Left cardiac atrium (tissue), 4 donors: ENCODE measurements at places on chromosomes 4 and X.

DNA sequence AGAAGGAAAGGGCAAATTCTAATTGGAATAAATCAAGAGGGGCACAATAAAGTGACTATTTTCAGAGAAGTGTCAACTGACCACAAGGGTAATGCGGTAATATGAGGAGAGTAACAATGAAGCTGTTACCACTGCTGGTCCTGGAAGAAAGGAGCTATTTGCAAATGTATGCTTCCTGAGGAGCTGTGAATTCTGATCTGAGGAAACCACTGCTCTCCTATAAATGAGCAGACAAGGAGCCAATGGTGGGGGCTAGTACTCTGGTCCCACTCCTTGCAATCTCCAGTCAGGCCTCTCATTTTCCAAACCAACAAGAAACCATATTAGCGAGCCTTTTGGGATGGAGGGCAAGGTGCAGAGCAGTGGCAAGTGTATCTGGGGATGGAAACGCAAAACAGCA is 770.2 kb downstream of the FSTL5 start:
- DNase-seq: no peak

DNA sequence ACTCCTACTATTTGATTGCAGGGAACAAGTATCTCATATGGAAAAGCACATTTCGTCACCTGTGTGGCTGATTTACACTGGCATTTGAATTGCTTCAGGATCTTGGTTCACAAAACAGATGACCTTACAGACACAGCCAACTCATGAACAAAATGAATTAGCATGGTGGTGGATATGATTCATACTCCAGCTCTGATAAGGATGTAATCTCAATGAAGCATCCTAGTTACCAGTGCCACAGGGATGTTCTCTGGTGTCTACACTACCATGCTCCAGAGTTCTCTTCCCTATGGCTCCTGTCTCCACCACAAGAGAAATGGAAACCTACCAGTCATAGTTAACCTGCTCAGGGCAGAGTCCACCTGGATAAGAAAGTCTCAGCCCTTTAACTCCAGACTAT is 40.7 kb downstream of the TEC start:
- DNase-seq: no peak

- no peak for DNase-seq
These were observed 190.1 kb upstream of the GPRIN3 start for GRCh38 chr4:89497517-89498308.

GRCh38 chr4:73619346-73619745 is 890 bp downstream of the RASSF6 start:
- DNase-seq: no peak

- DNase-seq: no peak
These were observed 45.8 kb upstream of the MSANTD1 start for GRCh38 chr4:3202836-3203820.

DNA sequence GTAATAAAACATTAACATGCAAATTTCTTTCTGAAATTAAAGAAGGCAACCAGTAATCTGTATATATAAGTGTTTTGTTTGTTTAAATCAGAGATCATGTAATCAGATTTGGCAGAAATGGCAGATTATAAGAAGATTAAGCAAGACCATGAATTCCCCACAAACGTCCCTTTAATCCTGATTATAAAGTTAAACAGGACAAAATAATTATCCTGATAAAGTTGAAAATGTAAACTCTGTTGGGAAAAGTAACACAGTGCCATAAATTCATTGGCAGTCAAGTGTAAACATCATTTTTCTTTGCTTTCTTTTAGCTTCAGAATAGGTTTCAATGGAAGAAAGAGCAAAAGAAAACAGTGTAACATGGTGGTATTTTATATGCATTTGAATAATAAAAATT is 256.3 kb downstream of the KCNIP4 start:
- DNase-seq: no peak

DNA sequence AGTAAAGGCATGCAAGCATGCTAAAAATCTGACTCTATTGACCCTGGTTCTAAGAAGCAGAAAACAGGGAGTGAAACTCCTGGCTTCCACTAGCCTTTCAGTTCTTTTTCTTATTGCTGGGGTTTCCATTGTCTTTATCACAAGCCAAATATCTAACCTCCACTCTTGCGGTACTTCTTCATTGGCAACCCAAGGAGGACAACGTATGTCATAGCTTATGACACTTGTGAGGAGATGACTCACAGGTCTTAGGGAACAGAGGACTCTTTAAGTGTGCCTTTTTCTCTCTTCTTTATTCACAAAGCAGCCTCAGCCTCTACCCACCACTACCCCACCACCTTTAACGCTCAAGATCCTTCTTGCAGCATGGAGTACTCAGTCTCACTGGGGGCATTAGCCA is 124.2 kb downstream of the GUCY2F start:
- no peak for DNase-seq

DNA sequence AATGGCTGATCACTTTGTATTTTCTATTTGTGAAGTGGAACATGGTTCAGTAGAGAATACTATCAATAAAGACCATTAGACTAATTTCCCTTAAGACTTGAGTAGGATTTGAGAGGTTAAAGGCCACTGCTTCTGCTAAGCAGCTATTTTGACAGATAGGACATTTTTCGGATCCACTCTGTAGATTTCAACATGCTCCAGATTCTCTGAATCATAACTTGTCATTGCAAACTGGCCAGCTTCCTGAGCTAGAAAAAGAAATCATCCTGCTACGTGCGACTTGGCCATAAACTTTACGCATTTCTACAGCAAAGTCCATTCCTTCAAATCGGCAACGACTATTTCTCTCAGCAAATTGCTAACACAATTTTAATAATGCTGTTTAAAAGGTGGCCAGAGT is 55.2 kb downstream of the MGST2 start:
- no peak for DNase-seq

- no peak for DNase-seq
These were observed 14.2 kb downstream of the BST1 start for GRCh38 chr4:15717086-15717485.

DNA sequence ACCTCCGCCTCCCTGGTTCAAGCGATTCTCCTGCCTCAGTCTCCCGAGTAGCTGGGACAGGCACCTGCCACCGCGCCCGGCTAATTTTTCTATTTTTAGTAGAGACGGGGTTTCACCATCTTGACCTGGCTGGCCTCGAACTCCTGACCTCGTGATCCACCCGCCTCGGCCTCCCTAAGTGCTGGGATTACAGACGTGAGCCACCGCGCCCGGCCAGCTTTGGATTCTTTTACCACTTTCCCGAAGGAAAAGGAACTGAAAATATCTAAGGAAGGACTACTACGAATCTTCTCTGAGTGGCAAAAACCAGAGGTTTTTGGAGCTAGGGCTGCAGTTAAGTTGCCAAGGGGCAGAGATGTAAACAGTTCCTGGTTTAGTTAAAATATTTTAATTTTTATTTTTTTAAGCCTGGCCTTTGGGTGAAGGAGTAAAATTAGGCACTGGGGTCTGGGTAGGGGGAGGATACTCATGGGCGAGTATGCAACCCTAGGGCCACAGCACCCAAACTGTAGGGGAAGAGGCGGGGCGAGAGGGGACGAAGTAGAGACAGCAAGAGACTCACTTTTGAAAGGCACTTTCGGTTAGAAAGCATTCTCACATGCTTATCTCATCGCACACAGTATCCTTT is 525 bp upstream of the CISD2 start:
- DNase-seq: peak; percentile 31

GRCh38 chr4:72330381-72330780 is 238.6 kb downstream of the ADAMTS3 start:
- DNase-seq: no peak

GRCh38 chr4:56748271-56748670 is 67.2 kb upstream of the HOPX start:
- DNase-seq: no peak

GRCh38 chr4:75344915-75345314 is 169.3 kb downstream of the RCHY1 start:
- DNase-seq: no peak

- DNase-seq: no peak
These were observed at the start of gene DLG3 for GRCh38 chrX:70444326-70444945. DLG3 (plus strand) TSS chrX:70444835; CDS start chrX:70445202, 367 bp downstream.

GRCh38 chrX:19889582-19890342 is 2.4 kb upstream of the SH3KBP1 start:
- peak; percentile 63 for DNase-seq

DNA sequence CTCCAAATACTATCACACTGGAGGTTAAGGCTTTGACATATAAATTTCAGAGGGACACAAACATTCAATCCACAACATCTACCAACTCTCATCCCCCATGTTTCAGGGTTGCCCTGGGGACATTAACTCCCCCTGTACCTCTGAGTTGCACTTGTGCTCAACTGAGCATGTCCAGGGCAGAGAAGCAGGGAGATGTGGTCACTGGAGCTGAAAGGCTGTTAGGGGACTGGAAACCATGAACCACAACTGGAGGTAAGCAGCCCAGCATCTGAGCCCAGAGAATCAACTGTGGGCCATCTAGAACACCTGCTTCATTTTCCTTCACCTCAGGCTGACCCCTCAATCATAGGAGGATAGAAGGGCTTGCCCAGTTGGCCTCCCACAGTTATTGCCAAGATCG is 641.1 kb downstream of the MID1IP1 start:
- no peak for DNase-seq

- peak; percentile 33 for DNase-seq
These were observed 113.9 kb upstream of the VAMP7 start for GRCh38 chrX:155767051-155767875.

GRCh38 chr4:155667222-155667567 is 547 bp downstream of the GUCY1A1 start:
- DNase-seq: peak; percentile 67

DNA sequence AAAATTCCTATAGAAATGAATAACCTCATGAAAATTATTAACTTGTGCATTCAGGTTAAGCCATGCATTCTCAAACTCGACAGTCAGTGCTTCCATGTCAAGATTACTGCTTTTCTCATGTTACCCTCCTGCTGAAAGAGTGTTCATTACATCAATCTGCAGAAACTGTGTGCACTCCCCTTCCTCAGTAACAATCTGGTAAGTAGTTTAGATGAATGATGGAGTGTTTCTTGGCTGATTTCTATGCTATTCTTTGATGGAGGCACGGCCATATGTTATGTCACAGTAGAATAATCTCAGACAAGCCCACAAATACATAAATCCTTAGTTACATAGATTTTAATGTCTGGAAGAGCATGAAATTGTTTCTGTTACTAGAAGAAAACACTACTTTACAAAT is 193.3 kb upstream of the FAM47A start:
- DNase-seq: no peak

DNA sequence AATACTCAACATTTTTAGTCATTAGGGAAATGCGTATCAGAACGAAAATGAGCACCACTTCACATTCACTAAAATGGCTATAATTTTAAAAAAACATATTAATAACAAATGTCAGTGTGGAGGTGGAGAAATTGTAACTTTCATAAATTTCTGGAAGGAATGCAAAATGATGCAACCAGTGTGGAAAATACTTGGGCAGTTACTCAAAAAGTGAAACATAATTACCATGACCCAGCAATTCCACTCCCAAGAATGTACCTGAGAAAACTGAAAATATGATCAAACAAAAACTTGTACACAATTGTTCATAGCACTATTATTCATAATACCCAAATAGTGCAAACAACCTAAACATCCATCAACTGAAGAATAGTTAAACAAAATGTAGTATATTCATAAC is 76.1 kb upstream of the FAM241A start:
- DNase-seq: no peak

GRCh38 chr4:124290678-124291077 is 421.9 kb downstream of the ANKRD50 start:
- DNase-seq: no peak

DNA sequence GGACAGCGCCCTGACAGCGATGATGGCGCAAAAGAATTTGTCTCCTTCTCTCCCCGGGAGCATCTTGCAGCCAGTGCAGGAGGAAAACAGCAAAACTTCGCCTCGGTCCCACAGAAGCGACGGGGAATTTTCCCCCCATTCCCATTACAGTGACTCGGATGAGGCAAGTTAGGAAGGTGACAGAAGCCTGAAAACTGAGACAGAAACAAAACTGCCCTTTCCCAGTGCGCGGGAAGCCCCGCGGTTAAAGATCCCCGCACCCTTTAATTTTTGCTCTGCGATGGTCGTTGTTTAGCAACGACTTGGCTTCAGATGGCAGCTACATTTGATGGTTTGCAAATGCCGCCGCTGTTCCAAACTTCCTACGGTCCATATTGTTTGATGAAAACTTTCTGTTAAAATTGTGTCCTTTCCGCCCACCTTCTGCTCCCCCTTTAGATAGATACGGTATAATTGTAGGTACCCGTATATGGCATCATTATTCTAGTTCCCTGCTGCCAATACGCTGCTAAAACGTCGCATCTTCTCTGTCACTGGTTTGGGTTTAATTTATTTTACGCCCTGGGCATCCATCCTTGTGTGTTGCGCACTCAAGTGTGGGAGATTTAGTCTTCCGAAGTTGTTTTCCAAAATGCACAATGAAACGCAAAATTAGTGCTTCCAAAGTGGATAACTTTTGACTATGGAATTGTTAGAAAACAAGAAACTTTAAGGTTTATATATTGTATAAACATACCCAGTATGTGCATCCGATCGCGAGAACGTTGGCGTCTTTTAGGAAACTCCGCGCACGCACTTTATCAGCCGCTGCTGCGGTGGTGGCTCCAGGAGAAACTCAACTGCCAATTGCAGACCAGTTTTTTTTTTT is 1.5 kb downstream of the ATOH1 start:
- DNase-seq: no peak

DNA sequence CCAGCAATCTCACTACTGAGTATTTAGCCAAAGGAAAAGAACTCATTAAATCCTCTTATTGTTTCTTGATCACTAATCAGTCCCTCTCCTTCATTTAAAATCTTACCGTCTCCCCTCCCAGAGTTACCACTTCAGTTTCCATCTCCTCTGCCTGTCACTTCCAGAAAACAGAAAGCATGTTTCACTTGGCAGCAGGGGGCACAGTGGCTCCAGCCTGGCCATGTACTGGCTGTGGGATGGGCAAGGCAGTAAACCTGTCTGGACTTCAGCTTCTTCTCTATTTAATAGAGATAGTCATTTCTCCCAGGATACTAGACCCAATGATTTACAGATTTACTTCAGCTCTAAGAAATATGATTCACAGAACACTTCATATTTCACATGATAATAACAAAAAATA is 63.2 kb downstream of the CD40LG start:
- DNase-seq: peak; percentile 42

DNA sequence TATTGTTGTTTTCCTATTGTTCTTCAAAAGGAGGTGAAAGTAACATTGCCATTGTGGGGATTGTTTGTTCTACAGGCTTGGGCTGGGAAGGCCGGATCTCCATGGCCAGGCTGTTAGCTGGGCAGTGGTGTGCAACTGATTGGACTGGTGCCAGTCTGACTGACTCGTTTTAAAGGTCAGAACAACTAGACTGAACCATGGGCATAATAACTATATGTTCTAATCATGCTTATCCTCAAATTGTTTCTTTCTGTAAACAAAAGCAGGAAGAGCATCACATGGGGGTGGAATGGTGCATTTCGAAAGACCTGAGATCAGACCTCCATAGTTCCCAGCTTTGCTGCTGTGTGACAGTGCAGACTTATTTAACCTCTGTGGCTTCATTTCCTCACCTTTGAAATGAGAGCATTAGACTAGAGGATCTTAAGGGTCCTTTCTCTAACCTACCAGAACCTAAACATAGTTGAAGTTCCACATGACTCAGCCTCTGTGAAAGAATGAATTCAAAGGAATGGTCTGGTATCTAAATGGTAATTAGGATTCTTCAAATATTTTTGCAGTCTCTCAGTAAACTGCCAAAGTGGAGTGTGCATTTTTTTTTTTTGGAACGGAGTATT is 66.7 kb upstream of the PGRMC2 start:
- peak; percentile 62 for DNase-seq

GRCh38 chrX:138986235-138986634 is 274.7 kb upstream of the FGF13 start:
- no peak for DNase-seq

- DNase-seq: no peak
These were observed 45.5 kb downstream of the PSAPL1 start for GRCh38 chr4:7389101-7389701.
